ENCODE measurements at places on chromosomes 2 and 18. TPM values are rescaled to one million over a fixed set of nuclear protein-coding genes. Genes with fewer than 3 reads are reported as not detected.

DNA sequence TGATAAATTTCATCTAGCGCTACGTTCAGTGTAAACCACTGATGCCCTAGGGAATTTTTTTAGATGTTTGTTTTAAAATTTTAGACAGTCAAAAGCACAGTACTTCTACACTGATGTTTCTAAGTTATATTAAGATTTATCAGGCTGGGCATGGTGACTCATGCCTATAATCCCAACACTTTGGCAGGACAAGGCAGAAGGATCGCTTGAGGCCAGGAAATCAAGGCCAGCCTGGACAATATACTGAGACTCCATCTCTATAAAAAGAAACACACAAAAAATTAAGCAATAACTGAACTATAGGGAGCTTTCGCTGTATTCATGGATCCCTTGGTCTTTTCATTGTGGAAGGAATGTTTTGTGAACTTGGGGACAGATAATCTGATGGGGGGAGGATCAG, 50.6 kb upstream of the MAPRE2 start:
- H3K36me3 ChIP-seq = no peaks in the 10 kb centered on the region
- no peaks in the 10 kb centered on the region for H3K27me3 ChIP-seq
- H3K4me3 ChIP-seq = no peak overlapping the region
- no peak for DNase-seq
- no peaks in the 10 kb centered on the region for H3K4me1 ChIP-seq

Gene EGR4
- not detected for total RNA-seq

DNA sequence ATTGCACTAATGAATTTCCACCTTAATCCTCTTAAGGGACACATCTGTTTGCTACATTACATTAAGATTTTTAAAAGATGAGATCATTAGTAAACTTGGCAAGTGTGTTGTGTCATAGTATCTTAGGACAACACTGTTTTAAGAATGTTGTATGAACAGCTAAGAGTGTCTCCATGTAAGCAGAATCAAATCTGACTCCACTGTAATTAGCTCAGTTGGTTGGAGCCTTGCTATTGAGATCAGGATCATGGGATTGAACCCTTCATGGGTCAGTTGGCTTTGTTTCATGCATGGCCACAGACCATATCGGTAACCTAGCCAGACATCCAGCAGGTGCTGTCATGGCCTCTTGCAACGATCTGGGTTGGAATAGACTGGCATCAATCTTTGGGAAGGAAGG, 5.2 kb downstream of the FHOD3 start:
- H3K27me3 ChIP-seq = no peaks in the 10 kb centered on the region
- H3K27ac ChIP-seq = no peak overlapping the region
- no peaks in the 10 kb centered on the region for H3K4me1 ChIP-seq
- no peak overlapping the region for H3K4me3 ChIP-seq

GRCh38 chr2:27831279-27832050, 58.7 kb downstream of the RBKS start:
- no peak for DNase-seq

Gene UCN
- total RNA-seq = 8.8 TPM

DNA sequence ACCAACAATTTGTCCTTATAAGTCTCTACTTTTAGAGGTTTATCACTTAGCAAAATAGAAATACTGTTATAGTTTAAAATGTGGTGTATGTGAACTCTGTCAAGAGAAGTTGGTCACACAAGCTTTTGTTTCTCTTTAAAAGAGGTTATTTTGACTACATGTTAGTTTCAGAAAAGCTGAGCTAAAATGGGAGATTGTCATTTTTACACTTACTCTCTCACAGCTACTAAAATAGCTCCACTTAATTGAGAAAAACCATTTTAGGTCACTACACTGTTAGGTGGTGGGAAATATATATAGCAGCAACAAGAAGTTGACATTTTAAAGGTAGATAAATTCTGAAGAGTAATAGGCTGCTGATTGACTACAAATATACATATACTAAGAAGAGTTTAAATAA, 161.5 kb upstream of the KCNJ3 start:
- no peak overlapping the region for H3K4me3 ChIP-seq
- H3K27ac ChIP-seq = no peak overlapping the region
- H3K4me1 ChIP-seq = no peaks in the 10 kb centered on the region
- H3K36me3 ChIP-seq = no peaks in the 10 kb centered on the region
- H3K27me3 ChIP-seq = no peaks in the 10 kb centered on the region

GRCh38 chr2:174729797-174730697, 34.2 kb downstream of the CHRNA1 start:
- peaks cover 21% of the 10 kb centered on the region for H3K27me3 ChIP-seq
- no peaks in the 10 kb centered on the region for H3K4me1 ChIP-seq
- no peaks in the 10 kb centered on the region for H3K36me3 ChIP-seq
- H3K4me3 ChIP-seq = peak overlapping the region; percentile 68
- H3K27ac ChIP-seq = no peak overlapping the region
